ENCODE measurements at places on chromosomes 2 and 18. TPM values are rescaled to one million over a fixed set of nuclear protein-coding genes. Genes with fewer than 3 reads are reported as not detected.

ALPP gene
- not detected for total RNA-seq

GALNT14 gene
- 5.3 TPM for total RNA-seq

ZNF513 gene
- 8.9 TPM for total RNA-seq

FAM124B gene
- total RNA-seq, result 0.33 TPM

Measured in smooth muscle cell of the pulmonary artery (primary cell).